ENCODE measurements at places on chromosomes 2 and 18.

DNA sequence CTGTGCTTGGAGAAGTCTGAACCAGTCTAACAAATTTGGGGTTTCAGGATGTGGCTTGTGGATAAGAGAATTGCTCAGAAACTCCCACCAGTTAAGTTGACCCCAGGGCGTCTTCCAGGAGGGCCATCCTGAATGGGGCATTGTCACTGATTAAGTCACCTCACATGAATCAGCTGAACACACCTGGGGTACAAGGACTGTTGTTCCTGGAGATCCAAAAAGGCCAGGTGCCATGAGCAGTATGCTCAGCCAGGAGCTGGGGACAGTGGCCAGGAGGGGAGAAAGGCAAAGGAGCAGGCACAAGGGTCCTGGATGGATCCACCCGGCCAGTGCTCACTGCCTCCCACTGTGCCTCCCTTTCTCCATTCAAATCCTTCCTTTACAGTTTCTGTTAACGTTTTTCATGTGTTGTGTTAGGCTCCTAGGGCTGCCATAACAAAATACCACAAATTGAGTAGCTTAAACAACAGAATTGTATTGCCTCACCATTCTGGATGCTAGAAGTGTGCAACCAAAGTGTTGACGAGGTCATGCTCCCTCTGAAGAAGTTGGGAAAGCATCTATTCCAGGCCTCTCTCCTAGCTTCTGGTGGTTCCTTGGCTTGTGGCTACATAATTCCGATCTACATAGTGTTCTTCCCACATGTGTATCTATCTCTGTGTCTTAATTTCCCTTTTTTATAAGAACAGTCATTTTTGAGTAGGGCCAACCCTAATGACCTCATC is 33.4 kb downstream of the TRABD2A start:
- DNase-seq, result no peak

GRCh38 chr18:8696749-8697211 is 8.6 kb upstream of the MTCL1 start:
- DNase-seq, result peak; percentile 53

DNA sequence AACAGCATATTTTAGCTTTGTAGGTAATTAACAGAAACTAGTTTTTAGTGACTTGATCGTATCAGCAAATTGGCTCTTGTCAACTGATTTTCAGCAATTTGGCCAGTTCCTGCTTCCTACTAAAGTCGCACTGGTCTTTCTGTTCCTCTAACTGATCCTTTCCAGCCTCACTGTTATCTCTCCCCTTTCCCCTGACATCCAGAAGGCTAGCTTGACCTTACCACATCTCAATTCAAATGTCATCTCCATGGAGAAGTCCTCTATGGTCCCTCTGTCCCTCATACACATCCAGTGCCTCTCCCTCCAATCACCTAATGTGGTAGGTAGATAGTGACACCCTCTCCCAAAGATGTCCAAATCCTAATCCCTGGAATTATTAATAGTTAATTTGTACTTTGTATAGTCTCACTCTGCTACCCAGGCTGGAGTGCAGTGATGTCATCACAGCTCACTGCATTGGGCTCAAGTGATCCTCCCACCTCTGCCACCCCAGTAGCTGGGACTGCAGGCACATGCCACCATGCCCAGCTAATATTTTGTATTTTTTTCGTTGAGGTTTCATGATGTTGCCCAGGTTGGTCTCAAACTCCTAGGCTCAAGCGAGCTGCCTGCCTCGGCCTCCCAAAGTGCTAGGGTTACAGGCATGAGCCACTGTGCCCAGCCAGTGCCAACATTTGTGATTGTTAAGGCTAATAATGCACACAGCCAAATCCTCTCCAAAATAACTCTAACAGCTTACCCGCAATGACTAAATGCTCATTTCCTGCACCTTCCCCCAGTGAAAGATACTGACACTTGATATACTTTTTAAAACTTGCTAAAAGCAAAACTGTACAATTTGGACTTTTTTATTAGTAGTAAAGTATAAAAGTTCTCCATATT is 16.9 kb downstream of the PSTPIP2 start:
- no peak for DNase-seq

DNA sequence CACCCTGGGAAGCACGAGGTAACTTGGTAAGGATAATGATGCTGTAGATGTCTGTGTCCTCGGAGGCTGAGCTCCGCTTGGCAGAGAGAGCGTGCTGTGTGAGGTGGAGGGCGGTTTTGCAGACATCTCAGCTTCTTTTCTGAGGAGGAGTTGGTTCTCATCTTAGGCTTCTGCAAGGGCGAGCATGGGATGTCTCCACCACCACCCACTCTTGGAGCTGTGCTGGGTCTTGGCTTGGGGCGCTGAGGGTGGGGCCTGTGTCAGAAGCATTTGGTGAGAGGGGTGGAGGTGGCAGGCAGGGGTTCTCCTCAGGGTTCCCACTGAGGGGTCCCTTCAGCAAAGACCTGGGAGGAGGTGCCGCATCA is 9.2 kb downstream of the OXER1 start:
- DNase-seq, result no peak

GRCh38 chr2:195648787-195649186 is 8.2 kb upstream of the SLC39A10 start:
- no peak for DNase-seq

GRCh38 chr2:120317916-120318315 is 28.0 kb upstream of the INHBB start:
- DNase-seq, result no peak

- DNase-seq, result peak; percentile 66
Measured at GRCh38 chr2:27369471-27370025, 590 bp downstream of the EIF2B4 start.

- no peak for DNase-seq
Measured at GRCh38 chr2:20985062-20985461, 58.8 kb downstream of the APOB start.

- no peak for DNase-seq
Measured at GRCh38 chr2:177767768-177768167, 304.8 kb downstream of the PDE11A start.

DNA sequence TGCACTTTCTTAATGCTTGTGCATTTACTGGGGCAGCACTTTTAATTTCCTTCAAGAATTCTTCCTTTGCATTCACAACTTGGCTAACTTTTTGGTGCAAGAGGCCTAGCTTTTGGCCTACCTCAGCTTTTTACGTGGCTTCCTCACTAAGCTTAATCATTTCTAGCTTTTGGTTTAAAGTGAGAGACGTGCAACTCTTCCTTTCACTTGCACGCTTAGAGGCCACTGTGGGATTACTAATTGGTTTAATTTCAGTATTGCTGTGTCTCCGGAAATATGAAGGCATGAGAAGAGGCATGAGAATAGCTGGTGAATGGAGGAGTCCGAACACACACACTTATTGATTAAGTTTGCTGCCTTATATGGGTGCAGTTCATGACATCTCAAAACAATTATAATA is 354.1 kb downstream of the DLGAP1 start:
- no peak for DNase-seq

DNA sequence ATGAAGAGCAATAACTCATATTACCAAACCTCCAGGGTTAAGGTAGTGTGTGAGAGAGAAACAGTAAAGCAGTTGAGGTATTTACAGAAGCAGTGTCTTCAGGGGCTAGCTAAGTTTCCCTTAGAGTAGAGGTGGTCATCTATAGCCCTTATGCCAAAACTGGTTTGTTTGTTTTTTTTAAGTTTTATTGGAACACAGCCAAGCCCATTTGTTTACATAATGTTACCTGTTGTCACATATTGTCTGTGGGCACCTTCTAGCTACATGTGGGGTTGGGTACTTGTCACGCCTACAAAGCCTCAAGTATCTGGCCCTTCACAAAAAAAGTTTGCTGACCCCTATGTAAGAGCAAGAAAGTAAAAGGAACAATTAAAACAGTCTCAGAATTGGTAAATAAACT is 39.4 kb downstream of the ACTR2 start:
- no peak for DNase-seq

DNA sequence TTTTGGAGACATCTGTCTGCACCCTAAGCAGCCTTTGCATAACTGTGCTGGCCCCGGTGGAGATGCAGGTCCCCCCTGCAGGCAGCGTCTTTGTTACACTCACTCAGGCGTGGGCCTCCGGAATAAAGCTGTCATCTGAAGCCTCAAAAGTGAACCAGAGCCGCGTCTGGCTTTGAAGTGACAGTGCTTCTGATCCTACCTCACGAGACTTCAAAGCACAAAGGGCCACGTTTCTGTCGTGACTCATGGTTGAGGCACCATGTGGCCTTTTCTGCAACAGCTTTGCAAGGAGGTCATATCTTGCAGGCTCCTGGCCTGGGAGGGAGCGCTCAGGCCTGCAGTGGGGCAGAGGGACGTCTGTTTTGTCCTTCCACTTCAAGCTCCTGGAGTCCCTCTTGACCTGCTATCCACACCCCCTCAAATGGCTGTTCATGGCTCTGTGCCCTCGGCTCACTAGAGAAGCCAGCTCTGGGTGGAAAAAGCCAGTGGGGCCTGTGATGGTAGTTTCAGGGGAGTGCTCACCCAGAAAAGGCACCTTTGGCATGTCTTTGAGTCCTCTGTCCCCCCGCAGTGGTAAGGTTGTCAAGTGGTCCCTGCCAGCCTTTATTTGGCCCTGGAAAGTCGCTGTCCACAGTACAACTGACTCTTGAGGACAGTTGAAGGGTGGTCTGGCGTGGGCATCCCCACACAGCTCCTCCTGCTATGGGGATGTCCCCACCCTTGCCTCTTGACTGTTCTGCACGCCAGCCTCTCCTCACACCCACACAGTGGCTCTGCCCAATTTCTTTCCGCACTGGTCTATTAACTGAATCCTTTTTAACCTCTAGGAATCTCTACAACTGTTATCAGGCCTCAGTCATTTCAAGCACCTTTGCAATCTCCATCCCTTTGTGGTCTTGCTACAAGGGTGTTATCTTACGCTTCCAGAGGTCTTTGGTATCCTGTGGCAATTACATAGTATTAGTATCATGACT is 19.3 kb downstream of the GPR55 start:
- DNase-seq, result no peak

DNA sequence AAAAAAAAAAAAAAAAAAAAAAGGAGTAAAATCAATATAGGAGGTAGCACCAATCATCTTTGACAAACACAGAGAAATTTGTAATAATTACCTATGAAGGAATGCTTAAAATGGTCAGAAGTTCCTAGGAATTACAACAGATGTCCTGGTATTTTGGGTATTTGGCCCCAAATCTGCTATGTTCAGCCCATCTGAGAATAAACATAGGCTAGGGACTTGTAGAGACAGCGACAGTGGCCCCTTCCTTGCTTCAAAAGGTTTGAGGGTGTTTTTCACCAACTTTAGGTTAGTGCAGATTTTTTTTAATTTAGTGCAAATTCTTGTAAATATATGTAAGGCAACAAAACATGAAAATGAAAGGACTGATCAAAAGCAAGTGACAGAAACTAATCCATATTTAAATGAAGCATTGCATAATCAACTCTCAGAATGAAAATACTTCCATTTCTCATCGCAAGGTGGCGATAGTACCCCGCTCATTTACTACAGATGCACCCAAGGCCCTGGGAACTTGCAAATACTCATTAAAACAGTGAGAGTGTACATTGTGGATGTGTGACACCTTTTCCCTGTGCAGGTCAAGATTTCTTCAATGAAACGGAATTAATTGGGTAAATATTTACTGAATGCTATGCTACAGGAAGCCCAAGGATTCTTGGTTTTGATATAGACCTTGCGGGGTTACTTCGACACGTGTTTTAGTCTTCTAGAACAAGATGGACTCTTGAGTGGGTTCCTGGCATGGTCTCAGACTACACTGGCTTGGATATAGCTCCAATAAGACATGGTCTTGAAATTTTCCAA is 44.6 kb downstream of the FAM124B start:
- peak; percentile 39 for DNase-seq

DNA sequence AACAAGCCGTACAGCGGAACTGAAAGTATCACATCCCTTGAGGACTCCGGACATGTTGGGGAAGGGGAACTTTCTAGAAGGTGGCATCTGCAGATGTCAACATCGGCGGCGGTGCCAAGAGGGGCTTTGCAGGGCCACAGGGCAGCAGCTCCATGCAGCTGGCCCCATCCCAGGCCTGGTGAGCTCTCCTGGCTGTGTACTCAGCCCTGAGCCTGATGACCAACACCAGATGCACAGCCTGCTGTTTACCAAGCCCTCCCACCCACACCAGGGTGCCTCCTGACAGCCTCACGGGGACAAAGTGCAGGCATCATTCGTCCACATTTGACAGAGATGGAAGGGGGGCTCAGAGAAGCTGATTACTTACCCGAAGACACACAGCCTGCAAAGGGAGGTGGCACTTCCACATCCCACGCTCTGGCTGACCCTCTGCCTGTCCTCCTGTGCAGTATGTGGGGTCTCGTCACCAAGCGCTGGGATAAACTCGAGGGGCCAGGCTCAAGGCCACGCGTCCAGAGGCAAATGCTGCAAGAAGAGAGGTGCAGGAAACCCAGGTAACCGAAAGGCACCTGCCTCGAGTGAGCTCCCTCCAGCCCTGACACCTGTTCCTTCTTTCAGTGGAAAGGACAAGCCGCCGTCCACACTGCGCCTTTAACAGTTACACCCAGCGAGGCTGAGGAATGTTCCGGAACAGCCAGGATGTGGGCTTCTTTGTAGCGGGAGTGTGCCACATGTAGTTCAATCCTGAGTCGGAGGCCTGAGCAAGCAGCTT is 69.0 kb upstream of the ASAP2 start:
- no peak for DNase-seq

DNA sequence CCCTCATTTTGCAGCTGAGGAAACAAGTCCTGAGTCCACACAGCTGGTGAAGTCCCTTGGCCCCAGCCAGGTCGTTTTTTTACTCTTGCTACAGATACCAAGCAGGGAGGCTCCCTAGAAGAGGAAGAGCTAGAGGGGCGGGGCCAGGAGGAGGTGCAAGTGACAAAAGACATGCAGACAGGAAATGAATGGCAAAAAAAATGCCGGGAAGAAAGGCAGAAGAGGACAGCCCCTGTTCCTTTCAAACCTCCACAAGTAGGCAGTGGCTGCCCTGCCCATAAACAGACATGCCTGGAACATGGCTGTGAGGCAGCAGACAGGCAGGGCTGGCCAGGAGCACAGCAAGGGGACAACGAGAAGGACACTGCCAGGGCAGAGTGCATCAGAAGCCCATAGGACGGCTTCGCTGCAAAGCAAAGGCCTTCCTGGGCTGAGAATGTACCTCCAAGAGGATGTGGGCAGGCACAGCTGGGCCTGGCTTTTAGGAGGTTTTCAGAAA is 108.7 kb downstream of the ZBTB7C start:
- DNase-seq, result no peak

DNA sequence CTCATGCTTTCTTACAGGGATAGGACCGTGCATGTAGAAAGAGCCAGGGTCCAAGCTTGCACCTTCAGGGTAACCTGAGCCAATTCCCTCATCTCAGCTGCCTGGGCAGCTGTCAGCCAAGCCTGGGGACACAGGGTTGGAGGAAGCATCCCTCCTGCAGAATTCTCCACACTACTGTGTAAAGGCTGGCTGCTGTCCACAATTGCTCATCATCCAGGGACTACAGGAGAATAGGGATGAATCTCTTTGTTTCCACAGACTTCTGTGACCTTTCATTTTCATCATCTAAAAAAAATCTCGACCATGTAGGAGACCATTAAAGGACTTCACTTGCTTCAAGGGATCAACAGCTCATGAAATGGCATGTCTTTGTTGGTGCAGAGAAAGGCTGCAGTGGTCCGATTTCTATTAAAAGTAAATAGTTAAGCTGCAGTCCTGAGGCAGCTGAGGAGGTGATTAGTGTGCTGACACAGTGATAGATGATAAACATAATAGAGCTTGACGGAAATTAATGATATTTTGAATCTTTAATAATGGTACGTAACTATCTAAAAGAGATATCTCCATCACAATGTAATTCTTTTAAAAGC is 74.4 kb upstream of the COPS8 start:
- DNase-seq, result no peak
